ENCODE measurements at places on chromosomes 4 and X.
A peak's percentile ranks its signal among the peaks of the same experiment; 100 is the strongest.

GRCh38 chr4:54781756-54782155 lies 124.0 kb downstream of the KIT start:
- DNase-seq: no peak

- no peak for DNase-seq
Observed at GRCh38 chr4:145697332-145697731, 17.4 kb downstream of the C4orf51 start.

- no peak for DNase-seq
Observed at GRCh38 chrX:129025376-129025775, 497.9 kb downstream of the SMARCA1 start.

GRCh38 chr4:177351622-177352244 lies 42.1 kb downstream of the NEIL3 start:
- no peak for DNase-seq

- DNase-seq: no peak
Observed at GRCh38 chr4:46945062-46945461, 36.0 kb upstream of the COX7B2 start.

GRCh38 chr4:138692411-138692810 lies 323.2 kb upstream of the NOCT start:
- DNase-seq: no peak

DNA sequence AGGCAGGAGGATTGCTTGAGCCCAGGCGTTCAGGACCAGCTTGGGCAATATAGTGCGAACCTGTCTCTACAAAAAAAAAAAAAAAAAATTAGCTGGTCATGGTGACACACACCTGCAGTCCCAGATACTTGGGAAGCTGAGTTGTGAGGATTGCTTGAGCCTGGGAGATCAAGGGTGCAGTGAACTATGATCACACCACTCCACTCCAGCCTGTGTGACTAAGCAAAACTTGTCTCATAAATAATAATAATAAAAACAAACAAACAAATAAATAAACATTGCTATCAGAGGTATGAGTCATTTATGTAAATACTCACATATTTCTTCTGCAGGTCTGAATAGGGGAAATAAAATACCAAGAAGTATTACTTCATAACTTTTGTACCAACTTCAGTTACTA lies 1372.7 kb upstream of the AGA start:
- DNase-seq: no peak

DNA sequence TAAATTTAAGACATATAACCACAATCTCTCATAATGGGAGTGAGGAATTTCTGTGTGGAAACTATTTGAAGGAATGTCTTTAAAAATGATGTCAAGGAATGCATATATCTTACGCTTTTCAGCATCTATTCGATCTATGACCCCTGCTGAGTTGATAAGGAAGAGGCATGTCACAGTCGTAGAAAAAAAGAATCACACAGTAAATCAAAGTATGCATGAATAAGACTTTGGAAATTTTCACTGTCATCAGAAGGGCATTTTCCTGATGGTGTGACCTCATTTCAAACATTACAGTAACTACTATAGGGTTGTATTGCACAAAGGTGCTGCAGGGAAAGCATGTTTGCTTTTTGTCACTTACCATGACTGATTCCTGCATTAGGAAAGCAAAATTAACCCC lies 41.5 kb downstream of the REELD1 start:
- DNase-seq: peak; percentile 68

GRCh38 chrX:119427024-119427794 lies 28.1 kb downstream of the SLC25A43 start:
- peak; percentile 9 for DNase-seq

DNA sequence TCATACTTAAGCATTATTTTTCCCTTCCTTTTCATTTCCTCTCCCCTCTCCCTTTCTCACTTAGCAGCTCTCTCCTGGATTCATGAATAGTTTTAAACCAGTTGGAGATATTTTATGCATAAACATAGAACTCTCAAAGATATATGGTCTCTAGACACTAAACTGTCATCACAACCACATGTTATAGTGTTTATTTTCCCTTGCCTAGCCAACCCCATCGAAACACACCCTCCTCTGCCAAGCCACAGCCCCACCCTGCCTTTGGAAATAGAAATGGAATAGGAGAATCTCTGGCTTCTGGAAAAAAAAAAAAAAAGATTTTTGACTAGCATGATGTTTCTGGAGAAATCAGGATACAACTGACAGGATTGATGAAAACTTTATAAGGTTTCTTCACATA lies 64.8 kb upstream of the RBPJ start:
- no peak for DNase-seq

GRCh38 chr4:159685340-159686092 lies 582.6 kb downstream of the RAPGEF2 start:
- DNase-seq: no peak

- peak; percentile 17 for DNase-seq
Observed at GRCh38 chrX:65720381-65720964, 53.0 kb downstream of the MSN start.

GRCh38 chrX:16087076-16087475 lies 36.3 kb upstream of the GRPR start:
- DNase-seq: no peak

DNA sequence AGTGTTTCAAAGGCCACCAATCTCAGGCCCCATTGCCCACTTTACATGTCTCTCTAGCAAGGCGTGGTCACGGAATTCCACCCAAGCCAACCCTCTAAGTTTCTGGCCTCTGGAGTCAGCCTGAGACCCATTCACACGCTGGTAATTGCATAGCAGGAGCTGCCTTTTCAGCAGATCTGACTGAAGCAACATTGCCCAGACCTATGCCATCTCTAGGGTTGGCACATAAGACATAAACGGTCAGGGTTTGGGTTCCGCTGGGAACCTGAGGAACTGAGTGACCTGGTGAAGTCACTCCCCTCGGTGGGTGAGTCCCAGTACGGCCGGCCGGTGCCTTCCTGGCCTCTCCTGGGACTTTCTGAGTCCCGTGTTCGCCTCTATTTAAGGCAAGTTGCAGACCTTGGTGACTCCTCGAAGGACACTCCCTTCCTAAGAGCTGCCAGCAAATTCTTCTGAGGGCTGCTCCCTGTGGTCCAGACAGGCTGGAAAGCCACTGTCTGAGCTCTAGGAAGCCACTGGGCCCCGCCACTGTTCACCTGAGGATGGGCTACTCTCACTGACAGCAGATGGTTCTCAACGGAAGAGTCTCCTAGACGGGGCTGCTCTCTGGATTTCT lies 15.9 kb downstream of the CTAG1A start:
- DNase-seq: peak; percentile 55

DNA sequence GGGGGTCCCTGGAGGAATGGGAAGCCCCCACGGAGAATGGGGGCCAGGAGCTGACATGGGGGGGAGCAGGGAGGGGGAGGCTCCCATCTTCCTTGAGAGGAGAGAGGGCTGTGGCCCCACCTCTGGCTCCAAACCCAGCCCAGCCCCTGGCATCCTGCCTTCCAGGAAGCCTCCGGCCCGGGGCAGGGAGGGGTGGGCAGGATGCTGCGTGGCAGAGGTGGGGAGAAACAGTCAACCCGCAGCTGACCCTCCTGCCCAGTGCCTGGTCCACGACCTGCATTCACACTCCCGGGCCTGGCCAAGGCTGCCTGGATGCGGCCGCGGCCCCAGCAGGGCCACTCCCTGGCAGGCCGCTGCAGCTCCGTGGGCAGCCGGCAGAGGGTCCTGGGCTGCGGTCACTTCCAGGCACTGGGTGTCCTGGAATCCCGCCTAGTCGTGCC lies 39.0 kb downstream of the CPLX1 start:
- no peak for DNase-seq

DNA sequence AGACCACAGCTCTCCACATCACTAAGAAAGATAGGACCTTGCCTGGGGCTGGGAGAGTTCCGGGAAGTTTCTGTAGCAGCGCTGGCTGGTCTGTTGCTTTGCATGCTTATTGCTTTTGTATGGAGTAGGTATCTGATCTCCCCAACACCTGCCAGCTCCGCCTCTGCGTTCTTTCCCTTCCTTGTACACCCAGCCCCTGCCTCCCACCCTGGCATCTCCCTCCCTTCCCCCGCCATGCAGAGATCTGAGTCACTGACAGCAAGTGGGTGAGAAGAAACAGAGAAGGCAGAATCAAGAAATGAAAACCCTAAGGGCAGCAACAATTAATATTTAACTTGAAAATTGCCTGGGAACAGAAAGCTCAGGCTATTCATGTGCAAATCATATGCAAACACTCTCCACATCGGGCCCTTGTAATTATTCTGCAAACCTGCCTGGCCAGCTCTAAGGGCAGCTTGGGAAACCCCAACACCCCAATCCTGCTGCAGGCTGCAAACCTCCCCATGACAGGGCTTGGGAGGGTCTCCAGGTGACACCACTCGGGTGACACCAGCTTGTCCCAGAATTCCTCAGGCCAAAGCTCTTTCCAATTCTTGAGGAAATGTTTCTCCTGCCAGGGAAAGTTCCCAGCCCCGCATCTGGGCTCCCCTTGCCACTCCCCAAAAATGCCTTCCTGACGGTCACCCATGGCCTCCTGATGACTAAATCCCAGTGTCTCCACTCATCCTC lies 257.2 kb downstream of the FBXW7 start:
- DNase-seq: no peak

DNA sequence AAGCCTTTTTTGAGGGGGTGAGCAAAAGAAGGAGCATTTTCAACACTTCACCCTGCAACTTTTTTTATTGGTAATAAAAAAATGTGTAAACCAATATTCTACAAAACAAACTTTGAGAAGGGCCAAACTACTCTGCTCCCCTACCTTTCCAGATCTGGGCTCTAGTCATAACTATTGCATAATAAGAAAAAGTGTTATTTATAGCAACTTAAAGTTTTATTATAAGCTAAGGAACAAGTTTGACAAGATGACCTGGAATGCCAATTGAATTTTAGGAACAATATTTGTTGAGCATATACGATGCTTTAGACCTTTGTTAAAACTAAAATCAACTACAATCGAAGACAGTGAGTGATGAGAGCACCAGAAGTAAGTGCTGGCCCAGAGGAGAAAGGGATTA lies 409.6 kb downstream of the IL15 start:
- DNase-seq: no peak

- no peak for DNase-seq
Observed at GRCh38 chr4:120796271-120796670, 126.3 kb downstream of the PRDM5 start.

GRCh38 chr4:71275570-71275969 lies 63.2 kb upstream of the SLC4A4 start:
- DNase-seq: no peak

DNA sequence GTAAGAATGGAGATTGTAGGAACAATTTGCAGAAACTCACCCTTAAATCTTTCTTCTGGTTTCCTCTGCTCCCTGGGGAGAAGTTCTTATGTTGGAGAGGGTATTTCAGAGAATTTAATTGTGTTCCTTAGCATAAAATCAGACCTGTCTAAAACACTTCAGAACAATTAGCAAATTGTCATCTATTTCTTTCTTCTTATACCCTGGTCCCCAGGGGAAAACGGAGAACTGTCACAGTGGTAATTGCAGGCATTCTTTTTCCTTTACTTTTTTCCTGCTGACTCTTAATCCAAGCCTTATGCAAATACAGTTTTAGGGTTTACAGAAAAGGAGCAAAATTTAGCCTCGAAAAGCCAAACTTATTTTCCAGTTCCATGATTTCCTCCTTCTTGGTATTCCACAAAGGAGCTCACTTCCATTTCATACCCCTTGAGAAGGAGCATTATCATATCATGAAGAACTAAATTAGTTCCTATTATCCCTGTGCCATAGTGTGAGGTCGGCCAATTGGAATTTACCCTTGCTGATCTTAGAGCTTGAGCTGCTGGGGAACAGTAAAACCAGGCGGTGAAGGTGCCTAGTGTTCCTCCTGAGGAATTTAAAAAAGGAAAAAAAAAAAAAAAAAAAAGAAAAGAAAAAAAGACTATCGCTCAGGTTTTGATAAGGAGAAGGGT lies 173.8 kb downstream of the IL15 start:
- DNase-seq: no peak

DNA sequence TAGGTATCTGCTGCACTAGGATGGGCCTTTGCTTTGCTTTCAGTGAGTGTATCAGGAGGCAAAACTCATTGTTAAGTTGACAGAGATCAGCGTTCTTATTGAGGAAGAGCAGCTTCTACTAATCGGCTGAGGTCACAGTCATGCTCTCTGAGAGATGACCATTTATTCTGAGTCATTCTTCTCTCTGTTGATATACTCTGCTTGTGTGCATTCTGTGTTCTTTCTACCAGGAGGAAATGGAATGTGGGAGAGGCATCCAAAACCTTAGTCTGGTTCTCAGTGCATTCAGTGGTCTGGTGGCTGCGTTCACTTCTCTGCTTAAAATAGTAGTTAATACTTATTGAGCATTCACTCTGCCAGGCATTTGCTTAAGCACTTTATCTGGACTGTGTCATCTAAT lies 66.2 kb downstream of the RRAGB start:
- DNase-seq: peak; percentile 27

GRCh38 chrX:81280148-81280547 lies 78.2 kb downstream of the SH3BGRL start:
- no peak for DNase-seq

- peak; percentile 39 for DNase-seq
Observed at GRCh38 chrX:40097504-40098263, at the start of gene BCOR. BCOR (minus strand) TSS chrX:40097958; CDS start chrX:40077929, 20,029 bp downstream.

DNA sequence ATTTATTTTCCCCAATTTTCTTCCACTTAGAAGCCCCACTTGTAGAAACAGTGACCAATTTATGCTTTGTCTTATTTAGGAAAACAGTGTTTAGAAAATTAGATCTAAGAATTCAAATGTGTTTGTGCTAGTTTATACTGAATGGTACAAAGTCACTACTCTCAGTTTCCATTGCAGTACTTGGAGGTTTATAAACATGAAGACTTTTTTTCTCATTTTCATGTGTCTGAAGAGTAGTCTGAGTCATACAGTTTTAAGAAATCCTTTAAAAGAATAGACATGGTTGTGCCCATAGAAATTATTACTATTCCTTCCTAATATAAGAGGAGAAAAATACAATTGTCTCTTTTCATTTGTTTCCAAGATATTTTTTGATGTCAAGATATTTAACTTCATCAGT lies 458.7 kb downstream of the NAF1 start:
- no peak for DNase-seq

- no peak for DNase-seq
Observed at GRCh38 chr4:41058426-41058825, 155.9 kb downstream of the APBB2 start.

- no peak for DNase-seq
Observed at GRCh38 chr4:31667686-31668085, 947.5 kb downstream of the PCDH7 start.

GRCh38 chr4:176492646-176493302 lies 173.0 kb downstream of the SPCS3 start:
- DNase-seq: peak; percentile 48

DNA sequence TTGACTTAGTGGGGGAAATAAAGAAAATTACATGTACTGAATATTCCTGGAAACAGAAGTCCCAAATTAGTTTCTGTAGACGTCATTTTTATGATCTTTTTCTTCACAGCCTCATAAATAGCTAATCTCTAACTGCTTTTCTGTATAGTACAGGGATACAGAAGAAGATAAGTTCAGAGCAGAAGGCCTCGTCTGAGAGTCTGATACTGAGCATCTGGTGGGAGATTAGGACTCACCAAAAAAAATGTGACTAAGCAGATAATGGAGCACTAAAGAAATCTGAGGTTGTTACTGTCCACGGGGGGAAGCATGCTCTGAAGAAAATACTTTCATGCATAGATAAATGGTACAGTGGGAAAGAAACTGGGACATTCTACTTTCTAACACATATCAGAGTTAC lies 115.3 kb upstream of the TRPC5 start:
- no peak for DNase-seq

GRCh38 chrX:9627922-9628321 lies 137.7 kb downstream of the GPR143 start:
- no peak for DNase-seq

GRCh38 chr4:184459413-184459812 lies 14.9 kb downstream of the IRF2 start:
- peak; percentile 63 for DNase-seq

- DNase-seq: no peak
Observed at GRCh38 chr4:10963958-10964703, 279.6 kb upstream of the CLNK start.

- peak; percentile 23 for DNase-seq
Observed at GRCh38 chrX:10010686-10011085, 43.5 kb downstream of the CLDN34 start.

Measured in HT1080 (cell line).